ENCODE measurements at places on chromosomes 5 and 9.
A peak's percentile ranks its signal among the peaks of the same experiment; 100 is the strongest.

DNA sequence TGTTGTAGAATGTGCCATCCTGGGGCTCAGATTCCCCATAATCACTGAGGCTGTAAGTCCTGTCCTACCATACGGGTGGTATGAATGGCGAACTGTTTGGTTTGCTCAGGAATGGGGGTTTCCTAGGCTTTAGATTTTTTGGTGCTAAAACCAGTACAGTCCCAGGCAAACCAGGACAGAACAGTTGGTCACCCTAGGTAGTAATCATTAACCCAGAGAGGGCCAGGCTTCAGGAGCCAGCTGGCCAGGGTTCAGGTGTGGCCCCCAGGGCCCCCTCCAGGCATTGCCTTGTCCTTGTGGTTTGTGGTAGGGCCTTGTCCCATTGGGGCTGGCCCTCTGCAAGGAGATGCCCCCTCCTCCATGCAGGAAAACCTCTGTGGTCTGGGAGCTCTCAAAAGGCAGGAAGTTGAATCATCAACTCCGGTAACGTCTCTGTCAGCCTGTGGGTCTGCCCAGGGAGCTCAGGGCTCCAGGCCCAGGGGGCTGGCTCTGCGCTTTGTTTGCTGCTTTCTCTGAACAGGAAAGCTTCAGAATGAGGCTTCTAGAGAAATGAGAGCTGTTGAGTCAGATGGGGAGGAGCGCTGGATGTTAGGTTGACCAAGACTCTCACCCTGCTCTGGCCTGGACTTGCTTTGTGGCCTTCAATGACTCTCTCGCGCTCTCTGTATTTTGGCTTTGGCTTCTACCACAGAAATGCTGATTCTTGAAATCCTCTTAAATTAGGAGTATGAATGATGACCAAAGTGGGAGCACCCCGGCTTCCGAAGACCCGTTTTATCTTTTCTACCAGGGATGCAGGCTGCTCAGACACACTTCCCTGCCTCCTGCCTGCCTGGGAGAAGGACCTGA is 22.2 kb upstream of the JADE2 start:
- peak; percentile 98 for DNase-seq

- DNase-seq = peak; percentile 93
Measured at GRCh38 chr5:180868960-180869359, 7.9 kb upstream of the ZFP62 start.

DNA sequence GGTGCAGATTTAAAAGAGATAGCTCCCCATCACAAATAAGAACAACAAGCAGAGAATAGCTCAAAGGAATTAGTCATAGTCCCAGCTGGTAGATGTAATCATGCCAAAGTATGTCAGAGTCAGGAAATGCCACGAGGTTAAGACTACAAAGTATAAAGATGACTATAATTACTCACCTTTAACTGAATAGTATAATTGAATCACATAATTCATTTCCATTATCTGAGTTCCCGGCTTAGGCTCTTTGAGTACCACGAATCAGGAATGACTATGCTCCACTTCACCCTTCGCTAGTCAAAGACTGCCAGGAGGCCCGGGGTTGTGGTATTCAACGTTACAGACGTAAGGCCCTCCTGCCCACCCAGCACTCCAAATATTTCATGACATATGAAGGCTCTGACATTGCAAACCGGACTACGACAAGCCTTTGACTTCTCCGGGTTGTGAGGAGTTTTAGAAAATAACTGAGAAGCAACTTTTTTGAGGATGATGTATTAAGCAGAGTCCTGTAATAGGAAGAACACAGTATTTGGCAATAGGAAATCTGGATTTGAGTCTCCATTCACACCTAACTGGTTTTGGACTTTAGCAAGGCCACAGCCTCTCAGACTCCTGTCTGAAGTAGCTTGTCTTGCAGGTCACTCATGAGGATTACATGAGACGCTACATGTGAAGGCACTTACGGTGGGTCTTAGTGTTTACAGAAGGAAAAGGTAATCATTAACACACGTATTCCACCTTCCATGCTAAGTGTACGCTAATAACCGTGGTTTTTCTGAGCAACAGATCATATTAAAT is 64.6 kb downstream of the ENC1 start:
- DNase-seq = peak; percentile 96

GRCh38 chr9:82882138-82882537 is 180.8 kb downstream of the RASEF start:
- no peak for DNase-seq

- no peak for DNase-seq
Measured at GRCh38 chr5:106205916-106206571, 1464.7 kb downstream of the EFNA5 start.

GRCh38 chr5:123344816-123345426 is 78.3 kb downstream of the CEP120 start:
- DNase-seq = peak; percentile 15

DNA sequence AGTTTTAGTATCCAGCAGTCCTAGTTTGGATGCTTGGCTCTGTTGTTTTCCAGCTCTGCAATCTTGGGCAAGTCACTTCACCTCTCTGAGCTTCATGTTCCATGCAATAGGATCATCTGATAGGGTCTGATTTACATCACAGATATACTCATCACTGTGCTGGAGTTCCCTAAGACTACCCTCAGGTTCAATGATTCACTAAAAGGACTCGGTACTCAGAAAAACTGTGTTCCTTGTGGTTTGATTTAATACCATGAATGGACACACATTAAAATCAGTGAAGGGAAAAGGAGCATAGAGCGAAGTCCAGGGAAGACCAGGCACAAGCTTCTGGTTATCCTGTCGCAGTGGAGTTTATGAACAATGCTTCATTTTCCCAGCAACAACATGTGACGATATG is 119.9 kb upstream of the EFNA5 start:
- DNase-seq = no peak

DNA sequence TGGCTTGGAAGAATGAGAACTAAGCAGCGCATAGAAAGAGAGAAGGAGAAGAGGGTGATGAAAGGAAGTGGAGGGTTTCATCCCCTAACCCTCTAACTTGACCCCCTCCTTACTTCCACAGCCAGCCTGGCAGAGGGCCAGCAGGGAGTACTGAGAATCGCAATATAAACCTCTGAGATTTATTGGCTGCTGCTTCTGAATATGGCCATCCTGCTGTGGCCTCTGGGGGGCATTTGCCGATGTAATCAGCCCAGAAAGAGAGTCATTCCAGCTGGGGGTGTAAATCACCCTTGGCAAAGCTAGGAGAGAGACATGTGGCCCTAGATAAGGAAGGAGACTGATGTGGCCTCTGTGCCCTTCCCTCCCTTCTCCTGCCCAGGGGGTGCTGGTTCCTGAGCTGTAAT is 960 bp upstream of the GFRA3 start:
- DNase-seq = no peak

- DNase-seq = no peak
Measured at GRCh38 chr5:28226407-28226806, 1188.0 kb upstream of the CDH9 start.

DNA sequence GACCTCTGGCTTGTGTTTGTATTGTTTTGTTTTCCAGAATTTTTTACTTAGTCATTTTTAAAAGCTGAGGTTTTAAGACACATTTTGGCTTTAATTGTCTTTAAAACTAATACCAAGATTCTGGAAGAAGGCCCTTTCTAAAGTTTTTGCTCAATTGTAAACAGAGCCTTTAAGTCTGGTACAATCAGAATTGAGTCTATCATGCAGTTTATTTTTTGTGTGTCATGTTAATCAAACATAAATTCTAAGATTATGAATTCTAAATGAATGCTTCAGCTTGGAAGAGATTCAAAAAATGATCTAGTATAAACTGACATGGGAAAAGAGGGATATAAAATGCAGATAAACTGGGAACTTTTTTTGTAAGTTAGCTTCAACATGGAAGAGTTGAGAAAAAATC is 882.7 kb downstream of the TLE1 start:
- DNase-seq = no peak

- no peak for DNase-seq
Measured at GRCh38 chr5:113474100-113474728, 14.0 kb downstream of the MCC start.

- DNase-seq = peak; percentile 11
Measured at GRCh38 chr9:69745716-69746437, 13.9 kb downstream of the PTAR1 start.

- DNase-seq = peak; percentile 13
Measured at GRCh38 chr5:52283221-52283620, 504.5 kb upstream of the ITGA1 start.

DNA sequence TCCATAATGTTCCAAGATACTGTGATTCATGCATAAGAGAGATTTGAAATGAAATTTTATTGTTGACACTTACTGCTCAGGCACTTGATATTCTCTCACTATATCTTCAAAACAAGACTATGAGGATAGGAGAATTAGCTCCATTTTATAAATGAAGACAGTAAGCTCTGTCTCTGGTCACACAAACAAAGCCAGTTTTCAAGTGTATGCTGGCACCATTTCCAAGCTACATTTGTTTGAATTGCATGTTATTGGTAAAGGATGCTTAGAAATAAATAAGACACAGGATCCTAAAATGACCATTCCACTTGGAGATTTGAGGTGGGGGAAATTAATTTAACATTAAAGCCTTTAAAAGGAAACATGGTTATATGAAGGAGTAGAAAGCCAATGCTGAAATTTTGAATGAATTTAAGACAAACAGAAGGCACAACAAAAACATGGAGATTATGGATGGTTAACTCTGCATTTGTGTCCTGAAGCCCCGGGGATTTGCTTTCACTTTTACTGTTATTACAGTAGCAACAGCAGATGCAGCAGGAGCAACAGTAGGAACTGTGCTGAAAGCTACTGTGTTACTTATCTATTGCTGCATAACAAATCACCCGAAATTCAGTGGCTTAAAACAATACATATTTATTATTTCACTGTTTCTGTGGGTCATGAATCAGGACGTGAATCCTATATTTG is 79.7 kb upstream of the ASTN2 start:
- no peak for DNase-seq

GRCh38 chr9:5764130-5764868 is 68.6 kb downstream of the ERMP1 start:
- DNase-seq = no peak

- no peak for DNase-seq
Measured at GRCh38 chr9:127502706-127503378, 51.5 kb downstream of the LRSAM1 start.

DNA sequence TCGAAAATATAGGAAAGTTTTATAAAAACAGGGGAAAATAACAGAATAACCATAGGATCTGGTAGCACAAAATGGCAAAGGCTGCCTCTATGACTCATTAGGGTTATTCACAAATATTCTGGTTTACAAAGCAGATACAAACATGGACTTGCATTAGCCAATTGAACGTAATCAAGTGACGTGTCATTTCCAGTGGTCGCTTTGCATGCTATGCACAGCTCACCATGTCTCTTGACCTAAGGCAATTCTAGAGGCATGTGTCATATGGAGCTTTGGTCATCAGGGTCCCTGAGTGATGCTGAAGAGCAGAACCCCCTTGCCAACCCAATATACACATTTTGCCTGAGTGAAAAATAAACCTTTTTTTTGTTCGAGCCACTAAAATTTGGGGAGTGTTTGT is 158.8 kb downstream of the TMEM161B start:
- no peak for DNase-seq

DNA sequence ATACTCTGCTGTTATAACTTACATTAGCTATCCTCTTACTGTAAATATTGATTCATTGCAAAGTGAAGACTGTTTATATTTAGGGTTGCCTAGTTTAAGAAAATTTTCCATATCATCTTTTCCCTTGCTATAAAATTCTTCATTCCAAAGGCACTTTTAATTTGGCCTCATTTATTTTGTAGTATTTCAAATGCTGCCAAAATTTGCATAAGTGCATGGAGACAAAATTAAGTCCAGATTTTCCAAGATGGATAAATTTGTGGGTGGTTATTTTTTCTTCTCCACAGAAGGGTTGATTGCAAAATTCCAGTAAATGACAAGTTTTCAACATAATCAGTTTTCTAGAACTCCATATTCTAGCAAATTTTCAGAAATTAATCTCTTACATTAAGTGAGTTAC is 141.5 kb upstream of the MTAP start:
- no peak for DNase-seq

- DNase-seq = no peak
Measured at GRCh38 chr5:153893817-153894216, 144.9 kb downstream of the FAM114A2 start.

DNA sequence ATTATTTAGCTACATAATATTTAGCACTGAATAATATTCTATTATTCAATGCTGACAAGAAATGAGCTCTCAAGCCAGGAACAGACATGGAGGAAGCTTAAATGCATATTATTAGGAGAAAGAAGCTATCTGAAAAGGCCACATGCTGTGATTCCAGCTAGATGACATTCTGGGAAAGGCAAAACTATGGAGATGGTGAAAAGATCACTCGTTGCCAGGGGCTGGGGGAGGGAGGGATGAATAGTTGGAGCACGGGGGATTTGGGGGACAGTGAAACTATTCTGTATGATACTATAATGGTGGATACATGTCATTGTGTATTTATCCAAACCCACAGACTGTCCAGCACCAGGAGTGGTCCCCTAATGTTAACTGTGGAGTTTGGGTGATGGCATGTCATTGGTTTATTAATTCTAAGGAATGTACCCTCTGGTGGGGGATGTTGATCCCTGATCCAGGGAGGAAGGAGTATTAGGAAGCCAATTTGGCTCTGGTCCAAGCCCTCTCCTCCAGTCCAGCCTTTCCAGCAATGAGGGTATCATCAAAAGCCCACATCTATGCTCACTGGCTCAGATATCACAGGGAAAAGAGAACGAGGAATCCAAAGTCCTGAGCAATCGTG is 162.5 kb downstream of the COL23A1 start:
- no peak for DNase-seq

DNA sequence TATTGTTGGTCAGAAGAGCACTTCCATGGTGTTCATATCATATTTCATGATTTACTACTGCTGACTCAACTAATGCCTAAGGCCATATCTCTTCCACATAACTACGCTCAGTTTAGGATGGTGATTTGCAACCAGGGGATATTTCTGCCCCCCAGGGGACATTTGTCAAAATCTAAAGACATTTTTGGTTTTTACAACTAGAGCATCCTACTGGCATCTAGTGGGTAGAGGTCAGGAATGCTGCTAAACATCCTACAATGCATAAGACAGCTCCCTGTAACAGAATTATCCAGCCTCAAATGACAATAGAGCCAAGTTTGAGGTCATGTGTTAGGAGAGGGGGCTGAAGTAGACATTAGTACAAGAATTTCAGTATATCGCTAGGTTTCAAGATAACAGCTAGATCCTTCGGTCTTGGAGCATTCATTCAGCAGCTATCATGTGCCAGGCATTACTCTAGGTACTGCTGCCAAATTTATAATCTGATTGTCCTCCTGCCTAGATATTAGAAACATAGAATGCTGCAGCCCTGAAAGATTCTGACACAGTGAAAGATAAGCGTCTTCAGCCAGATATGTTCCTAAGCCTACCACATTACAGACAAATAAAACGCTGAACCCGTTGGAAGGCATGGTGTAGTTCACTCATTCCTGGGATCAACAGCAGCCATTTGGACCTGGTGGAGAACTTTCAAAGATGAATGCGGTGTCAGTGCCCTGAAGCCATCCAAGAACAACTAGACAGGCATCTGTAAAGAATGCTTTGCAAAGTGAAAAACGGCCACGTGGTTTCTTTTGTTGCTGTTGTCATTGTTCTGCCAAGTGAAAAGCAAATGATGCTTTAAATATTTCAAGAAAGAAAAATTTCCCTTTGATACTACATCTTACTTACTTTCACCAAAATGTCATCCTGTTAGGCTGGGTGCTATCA is 55.5 kb upstream of the FST start:
- DNase-seq = peak; percentile 61

GRCh38 chr5:73140801-73141200 is 20.4 kb downstream of the TMEM171 start:
- DNase-seq = no peak

Measured in RWPE1 (cell line).